Adrenal gland (tissue), 19 donors: ENCODE measurements at places on chromosomes 12 and 14. TPM values are rescaled to one million over a fixed set of nuclear protein-coding genes. Genes with fewer than 3 reads are reported as not detected.

Gene PLEKHG3
- 9.5 TPM for total RNA-seq

Gene DENND5B
- 27.4 TPM for total RNA-seq

Gene TMEM229B
- total RNA-seq = 44.2 TPM

Gene OASL
- 0.34 TPM for total RNA-seq

Gene ZFHX2
- total RNA-seq = 2.2 TPM

Gene HPD
- 2.1 TPM for total RNA-seq

Gene PIWIL1
- 0.35 TPM for total RNA-seq

Gene FLRT2
- total RNA-seq = 36.7 TPM

Gene ZDHHC22
- not detected for total RNA-seq

Gene PDE3A
- 0.78 TPM for total RNA-seq

Gene NR2C1
- total RNA-seq = 49.9 TPM

Gene MIP
- total RNA-seq = 0.42 TPM

DNA sequence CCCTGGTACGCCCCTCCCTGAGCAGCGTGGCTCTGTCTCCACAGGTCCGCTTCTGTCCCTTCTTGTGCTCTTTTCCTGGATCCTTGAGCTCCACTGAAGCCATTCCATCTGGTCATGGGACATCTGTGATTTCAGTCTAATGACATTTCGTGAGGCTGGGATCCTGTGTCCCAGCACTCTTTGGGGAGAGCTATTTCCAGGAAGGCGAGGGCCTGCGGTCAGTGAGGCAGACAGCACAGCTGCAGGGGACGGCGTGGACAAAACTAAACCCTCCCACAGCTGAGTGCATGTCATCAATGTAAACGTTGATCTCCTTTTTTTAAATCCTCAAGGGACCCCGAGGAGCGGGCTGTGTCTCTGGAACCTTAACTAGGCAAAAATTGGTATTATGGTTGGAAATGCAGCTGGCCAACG lies 127.7 kb downstream of the DACT1 start:
- no peak for DNase-seq
- H3K36me3 ChIP-seq = no peaks in the 10 kb centered on the region
- H3K4me1 ChIP-seq = no peaks in the 10 kb centered on the region
- no peak overlapping the region for H3K4me3 ChIP-seq
- no peak overlapping the region for H3K27ac ChIP-seq

- H3K4me3 ChIP-seq = no peak overlapping the region
- H3K4me1 ChIP-seq = no peaks in the 10 kb centered on the region
- no peak for DNase-seq
- no peaks in the 10 kb centered on the region for H3K36me3 ChIP-seq
- no peak overlapping the region for H3K27ac ChIP-seq
- no peaks in the 10 kb centered on the region for H3K27me3 ChIP-seq
Measured at GRCh38 chr12:92951006-92951405, 21.9 kb upstream of the EEA1 start.

- H3K27me3 ChIP-seq = no peaks in the 10 kb centered on the region
- H3K36me3 ChIP-seq = no peaks in the 10 kb centered on the region
- no peak overlapping the region for H3K27ac ChIP-seq
- DNase-seq = no peak
- H3K4me1 ChIP-seq = peaks cover 6% of the 10 kb centered on the region
- H3K4me3 ChIP-seq = no peak overlapping the region
Measured at GRCh38 chr14:52060080-52060479, 8.8 kb downstream of the NID2 start.

DNA sequence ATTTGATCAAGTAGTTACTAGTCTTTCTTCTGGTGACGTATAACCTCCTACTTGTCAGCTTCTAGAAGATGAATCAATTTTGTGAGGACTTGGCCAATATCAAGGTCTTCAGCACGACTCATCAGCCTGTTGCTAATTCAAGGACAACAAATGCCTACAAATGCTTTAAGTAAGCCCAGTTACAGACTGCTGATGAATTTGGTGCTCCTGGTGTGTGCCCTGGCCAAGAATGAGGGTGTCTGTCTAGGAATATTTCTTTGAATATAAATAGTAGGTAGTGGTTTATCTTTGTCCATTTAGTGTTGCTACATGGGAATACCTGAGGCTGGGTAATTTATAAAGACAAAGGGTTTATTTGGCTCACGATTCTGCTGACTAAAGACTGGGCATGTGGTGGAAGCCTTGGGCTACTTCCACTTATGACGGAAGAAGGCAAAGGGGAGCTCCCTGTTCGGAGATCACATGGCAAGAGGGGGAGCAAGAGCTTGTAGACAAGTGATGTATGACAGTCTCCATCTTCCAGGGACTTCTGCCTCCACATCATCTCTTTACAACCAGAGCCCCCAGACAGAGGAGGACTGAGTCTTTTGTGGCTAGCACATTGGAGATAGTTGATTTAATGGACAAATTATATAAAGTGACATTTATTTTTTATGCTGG lies 180.2 kb downstream of the CRADD start:
- no peaks in the 10 kb centered on the region for H3K27me3 ChIP-seq
- peak overlapping the region; percentile 23 for H3K27ac ChIP-seq
- no peak overlapping the region for H3K4me3 ChIP-seq
- peak; percentile 45 for DNase-seq
- no peaks in the 10 kb centered on the region for H3K4me1 ChIP-seq
- H3K36me3 ChIP-seq = no peaks in the 10 kb centered on the region

- no peak for DNase-seq
- peaks cover 6% of the 10 kb centered on the region for H3K4me1 ChIP-seq
- H3K27me3 ChIP-seq = no peaks in the 10 kb centered on the region
- H3K4me3 ChIP-seq = no peak overlapping the region
- H3K36me3 ChIP-seq = no peaks in the 10 kb centered on the region
Measured at GRCh38 chr14:53310412-53310811, 157.3 kb upstream of the DDHD1 start.

DNA sequence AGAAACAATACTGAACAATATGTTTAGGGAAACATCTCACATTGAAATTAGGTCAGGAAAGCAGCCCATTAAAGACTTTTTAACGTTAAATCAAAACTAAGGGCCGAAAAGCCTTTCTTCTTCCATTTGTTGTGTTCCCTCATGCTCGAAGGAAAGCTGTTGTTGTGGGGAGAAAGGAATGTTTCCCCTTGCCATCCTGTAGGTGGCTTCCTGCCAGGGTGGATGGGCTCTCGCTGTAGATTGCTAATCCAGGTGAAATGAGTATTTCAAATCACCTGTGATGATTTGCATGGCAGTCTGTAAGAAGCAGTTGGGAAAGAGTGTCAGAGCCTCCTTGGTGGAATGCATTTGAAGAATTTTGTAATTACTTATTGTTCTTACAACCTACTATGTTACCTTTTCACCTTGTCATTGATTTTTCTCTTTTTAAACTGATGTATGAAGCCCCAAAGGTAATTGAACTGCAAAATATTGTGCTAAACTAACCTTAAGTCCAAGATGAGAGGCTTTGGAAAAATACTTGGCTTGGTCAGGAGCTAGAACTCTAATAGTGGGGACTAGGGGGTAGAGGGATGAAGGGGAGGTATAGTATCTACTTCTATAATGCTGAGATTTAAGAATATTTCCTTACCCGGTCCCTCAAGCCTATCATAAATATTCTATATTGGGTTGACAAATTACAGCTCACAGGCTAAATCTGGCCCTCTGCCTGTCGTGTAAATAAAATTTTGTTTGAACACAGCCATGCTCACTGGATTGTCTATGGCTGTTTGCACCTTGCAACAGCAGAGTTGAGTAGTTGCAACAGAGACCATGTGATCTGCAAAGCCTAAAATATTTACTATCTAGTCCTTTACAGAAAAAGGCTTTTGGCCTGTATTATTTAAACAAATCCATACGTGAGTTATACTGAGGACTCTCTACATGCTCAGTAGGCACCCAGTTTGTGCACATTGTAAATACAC lies 7.7 kb upstream of the DCP1B start:
- no peaks in the 10 kb centered on the region for H3K36me3 ChIP-seq
- DNase-seq = no peak
- peaks cover 34% of the 10 kb centered on the region for H3K4me1 ChIP-seq
- H3K27me3 ChIP-seq = no peaks in the 10 kb centered on the region
- no peak overlapping the region for H3K4me3 ChIP-seq

DNA sequence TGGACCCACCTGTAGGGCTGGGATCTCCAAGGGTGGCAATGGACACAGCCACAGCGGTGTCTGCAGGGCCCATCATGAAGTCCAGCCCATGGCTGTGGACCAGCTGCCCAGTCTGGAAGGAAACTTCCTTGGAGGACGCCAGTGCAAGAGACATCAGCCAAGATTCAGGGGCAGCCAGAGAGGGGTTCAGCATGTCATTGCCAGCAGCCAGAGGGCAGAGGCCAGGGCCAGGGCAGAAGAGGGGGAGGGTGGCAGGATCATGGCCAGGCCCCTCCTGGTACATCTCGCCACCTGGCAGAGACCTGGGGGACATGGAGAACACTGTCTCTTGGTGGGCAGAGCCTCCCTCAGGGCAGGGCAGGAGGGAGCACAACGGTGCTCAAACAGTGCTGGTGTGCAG lies 10.2 kb downstream of the ANHX start:
- H3K27me3 ChIP-seq = no peaks in the 10 kb centered on the region
- H3K27ac ChIP-seq = no peak overlapping the region
- H3K36me3 ChIP-seq = no peaks in the 10 kb centered on the region
- DNase-seq = no peak

GRCh38 chr14:38705220-38705619 lies 397.8 kb downstream of the SEC23A start:
- H3K4me1 ChIP-seq = no peaks in the 10 kb centered on the region
- H3K27ac ChIP-seq = no peak overlapping the region
- no peaks in the 10 kb centered on the region for H3K36me3 ChIP-seq
- no peaks in the 10 kb centered on the region for H3K27me3 ChIP-seq
- no peak overlapping the region for H3K4me3 ChIP-seq

- no peaks in the 10 kb centered on the region for H3K4me1 ChIP-seq
- no peaks in the 10 kb centered on the region for H3K36me3 ChIP-seq
- H3K27me3 ChIP-seq = no peaks in the 10 kb centered on the region
- H3K27ac ChIP-seq = no peak overlapping the region
- no peak for DNase-seq
Measured at GRCh38 chr14:24607081-24607480, 2.4 kb downstream of the GZMH start.

DNA sequence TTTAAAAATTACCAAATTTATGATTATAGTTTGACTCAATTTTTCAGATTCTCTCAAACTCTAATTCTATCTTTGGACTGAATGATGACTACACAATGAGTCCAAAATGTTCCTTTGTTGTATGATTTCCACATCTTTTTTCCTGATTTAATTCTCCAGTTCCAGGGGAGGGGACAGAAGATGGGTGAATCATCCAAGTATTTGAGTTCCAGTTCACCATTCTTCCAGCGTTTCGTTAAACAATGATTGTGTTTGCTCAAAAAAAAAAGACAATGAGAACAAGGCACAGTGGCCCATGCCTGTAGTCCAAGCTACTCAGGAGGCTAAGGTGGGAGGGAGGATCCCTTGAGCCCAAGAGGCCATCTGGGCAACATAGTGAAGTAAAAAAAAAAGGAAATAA lies 23.8 kb downstream of the BAZ1A start:
- peaks cover 4% of the 10 kb centered on the region for H3K36me3 ChIP-seq
- no peak overlapping the region for H3K27ac ChIP-seq
- no peak overlapping the region for H3K4me3 ChIP-seq
- H3K27me3 ChIP-seq = no peaks in the 10 kb centered on the region
- no peaks in the 10 kb centered on the region for H3K4me1 ChIP-seq
- DNase-seq = no peak

DNA sequence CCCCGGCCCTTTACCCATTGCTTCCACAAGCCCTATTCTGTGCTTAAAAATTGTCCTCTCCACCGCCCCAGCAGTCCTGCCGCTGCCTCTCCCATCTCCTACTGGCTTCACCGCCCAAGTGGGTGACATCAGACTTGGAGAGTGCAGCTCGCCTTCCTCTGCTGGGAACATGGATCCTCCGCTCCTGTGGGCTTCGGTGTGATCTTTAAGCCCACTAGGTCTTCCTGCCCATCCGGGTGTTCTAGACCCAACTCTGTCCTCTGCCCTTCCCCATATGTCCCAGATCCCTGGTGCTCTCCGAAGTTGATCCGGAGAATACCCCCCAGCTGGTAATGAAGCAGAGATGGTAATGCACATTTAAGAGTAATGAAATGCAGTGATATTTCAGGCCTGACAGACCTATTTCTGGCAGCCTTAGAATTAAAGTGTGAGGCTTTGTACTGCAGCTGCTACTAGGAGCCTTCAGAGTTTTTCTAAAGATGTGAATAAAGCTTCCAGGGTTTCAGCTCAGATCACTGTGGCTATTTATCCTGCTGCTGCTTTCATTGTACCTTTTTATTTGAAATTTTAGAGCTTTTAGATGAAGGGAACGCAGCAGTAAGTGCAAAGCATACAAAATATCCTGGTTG lies 22.9 kb upstream of the CTDSP2 start:
- no peaks in the 10 kb centered on the region for H3K36me3 ChIP-seq
- no peak overlapping the region for H3K27ac ChIP-seq
- H3K4me1 ChIP-seq = peaks cover 2% of the 10 kb centered on the region
- H3K27me3 ChIP-seq = no peaks in the 10 kb centered on the region

GRCh38 chr14:101939646-101940170 lies 24.7 kb upstream of the DYNC1H1 start:
- H3K27ac ChIP-seq = no peak overlapping the region
- peaks cover 6% of the 10 kb centered on the region for H3K27me3 ChIP-seq
- no peak for DNase-seq

DNA sequence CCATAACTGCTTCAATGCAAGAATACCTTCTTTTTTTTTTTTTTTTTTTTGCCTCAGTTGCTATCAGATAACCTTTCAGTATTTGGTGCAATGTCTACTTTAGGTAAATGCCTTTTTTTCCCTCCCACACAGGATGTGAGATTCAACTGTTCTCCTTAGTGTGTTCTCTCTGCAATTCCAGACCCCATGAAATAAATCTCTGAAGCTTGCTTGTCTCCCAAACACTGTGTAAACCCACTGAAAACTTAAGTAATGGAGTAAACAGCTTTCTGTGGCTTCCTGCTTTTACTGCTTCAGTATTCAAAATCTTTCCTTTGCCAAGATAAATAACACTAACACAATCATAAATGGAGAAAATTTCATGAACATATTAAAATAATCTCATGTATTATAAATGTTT lies 55.8 kb upstream of the CLEC14A start:
- no peaks in the 10 kb centered on the region for H3K4me1 ChIP-seq
- no peak for DNase-seq
- H3K4me3 ChIP-seq = no peak overlapping the region
- H3K36me3 ChIP-seq = no peaks in the 10 kb centered on the region
- no peaks in the 10 kb centered on the region for H3K27me3 ChIP-seq
- no peak overlapping the region for H3K27ac ChIP-seq
